ENCODE measurements at places on chromosomes 16 and 17. TPM values are rescaled to one million over a fixed set of nuclear protein-coding genes. Genes with fewer than 3 reads are reported as not detected.

DNA sequence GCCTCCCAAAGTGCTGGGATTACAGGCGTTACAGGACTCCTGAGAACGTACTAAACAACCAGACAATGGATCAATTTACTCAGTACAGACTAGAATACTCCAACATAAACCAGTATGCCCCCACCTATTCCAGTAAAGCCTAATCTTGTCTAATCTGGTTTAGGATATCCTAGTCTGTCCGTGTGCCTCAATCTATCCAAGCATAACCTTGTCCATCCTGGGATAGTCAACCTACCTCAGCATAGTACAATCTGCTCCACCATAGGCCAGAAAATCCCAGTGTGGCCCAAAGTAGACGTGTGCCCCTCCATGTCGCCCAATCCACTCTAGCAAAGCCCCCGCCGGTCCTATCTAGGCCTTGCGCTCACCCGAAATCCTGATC, 625 bp downstream of the DVL2 start:
- no peak for DNase-seq

DNA sequence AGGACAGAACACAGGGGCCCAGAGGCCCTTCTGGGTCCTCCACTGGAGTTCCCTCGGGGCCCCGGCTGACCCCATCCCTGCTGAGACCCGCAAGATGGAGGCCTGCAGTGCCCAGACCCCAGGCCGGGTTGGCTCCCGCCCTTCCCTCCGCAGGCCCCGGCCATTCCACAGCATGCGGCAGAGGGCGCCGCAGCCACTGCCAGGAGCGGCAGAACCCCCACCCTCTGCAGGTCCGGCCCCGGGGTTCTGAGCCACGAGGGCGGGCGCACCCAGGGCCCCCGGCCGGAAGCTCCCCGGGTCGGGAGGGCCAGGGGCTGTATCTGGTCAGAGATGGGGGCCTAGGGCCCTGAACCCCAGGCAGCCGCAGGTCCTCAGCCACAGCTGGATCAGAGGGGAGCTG, 2.4 kb upstream of the PERCC1 start:
- DNase-seq: peak; percentile 68

DNA sequence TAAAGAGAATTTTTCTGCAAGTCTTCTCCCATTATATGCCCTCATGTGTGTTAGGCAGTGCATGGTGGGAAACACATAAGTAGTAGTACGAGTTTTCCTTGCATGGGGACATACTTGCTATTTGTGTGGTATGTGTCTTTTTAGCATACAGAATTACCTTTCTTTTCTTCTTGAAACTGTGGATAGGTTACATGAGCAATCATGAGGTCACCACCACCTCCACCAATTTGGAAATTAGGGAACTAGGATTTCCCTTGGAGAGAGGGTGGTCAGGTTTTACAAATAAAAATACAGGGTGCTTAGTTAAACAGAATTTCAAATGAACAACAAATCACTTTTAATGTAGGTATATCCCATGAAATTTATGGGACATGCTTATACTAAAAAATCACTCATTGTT, 16.3 kb upstream of the AMZ2 start:
- DNase-seq: no peak

GRCh38 chr16:27452569-27453493, 50.9 kb downstream of the IL21R start:
- no peak for DNase-seq

Gene CDH16
- total RNA-seq: not detected

Gene GPR179
- total RNA-seq: 0.04 TPM

- no peak for DNase-seq
These were observed 12.2 kb downstream of the PPL start for GRCh38 chr16:4924593-4925292.

Gene HEATR9
- total RNA-seq: not detected

DNA sequence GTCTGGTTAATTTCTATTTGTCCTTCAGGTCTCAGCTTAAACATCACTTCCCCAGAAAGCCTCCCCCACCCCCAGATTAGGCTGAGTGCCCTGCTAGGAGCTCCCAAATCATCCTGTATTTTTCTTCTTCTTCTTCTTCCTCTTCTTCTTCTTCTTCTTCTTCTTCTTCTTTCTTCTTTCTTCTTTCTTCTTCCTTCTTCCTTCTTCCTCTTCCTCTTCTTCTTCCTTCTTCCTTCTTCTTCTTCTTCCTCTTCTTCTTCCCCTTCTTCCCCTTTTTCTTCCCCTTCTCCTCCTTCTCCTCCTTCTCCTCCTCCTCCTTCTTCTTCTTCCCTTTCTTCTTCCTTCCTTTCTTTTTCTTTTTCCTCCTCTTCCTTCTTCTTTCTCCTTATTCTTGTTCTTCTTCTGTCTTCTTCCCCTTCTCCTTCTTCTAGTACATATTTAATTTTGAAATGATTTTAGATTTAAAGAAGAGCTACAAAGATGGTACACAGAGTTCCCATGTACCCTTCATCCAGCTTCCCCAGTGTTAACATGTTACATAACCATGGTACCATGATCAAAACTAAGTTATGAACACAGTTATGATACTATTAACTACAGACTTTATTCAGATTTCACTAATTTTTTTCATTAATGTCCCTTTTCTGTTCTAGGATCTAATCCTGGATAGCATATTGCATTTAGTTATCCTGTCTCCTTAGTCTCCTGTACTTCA, 27.1 kb upstream of the DHX40 start:
- no peak for DNase-seq

- DNase-seq: no peak
These were observed 354.3 kb downstream of the CPPED1 start for GRCh38 chr16:12449374-12449773.

Data from activated naive CD4-positive, alpha-beta T cell treated with anti-CD3 and anti-CD28 coated beads, Interleukin-2, amount 50 U/mL, for 72 hours (primary cell).